ENCODE measurements at places on chromosomes 12 and 14. TPM values are rescaled to one million over a fixed set of nuclear protein-coding genes. Genes with fewer than 3 reads are reported as not detected.

SALL2 gene
- total RNA-seq = 4.4 TPM

CMKLR1 gene
- not detected for total RNA-seq

DNA sequence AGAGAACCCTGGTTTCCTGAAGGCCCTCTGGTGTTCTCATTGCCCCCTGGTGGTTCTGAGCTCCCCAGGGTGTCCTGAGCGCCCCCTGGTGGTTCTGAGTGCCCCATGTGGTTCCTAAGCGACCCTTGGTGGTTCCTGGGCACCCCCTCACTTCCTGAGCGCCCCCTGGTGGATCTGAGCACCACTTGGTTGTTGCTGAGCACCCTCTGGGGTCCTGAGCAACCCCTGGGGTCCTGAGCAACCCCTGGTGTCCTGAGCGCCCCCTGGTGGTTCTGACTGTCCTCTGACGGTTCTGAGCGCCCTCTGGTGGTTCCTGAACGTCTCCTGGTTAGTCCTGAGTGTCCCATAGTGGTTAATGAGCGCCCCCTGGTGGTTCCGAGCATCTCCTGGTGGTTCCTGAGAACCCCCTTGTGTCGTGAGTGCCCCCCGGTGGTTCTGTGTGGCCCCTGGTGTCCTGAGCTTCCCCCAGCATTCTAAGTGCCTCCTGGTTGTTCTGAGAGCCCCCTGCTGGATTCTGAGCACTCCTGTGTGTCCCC lies 568.3 kb downstream of the TMEM121 start:
- no peaks in the 10 kb centered on the region for H3K36me3 ChIP-seq
- peaks cover 5% of the 10 kb centered on the region for H3K27me3 ChIP-seq
- H3K27ac ChIP-seq = no peak overlapping the region
- DNase-seq = peak; percentile 89

DNA sequence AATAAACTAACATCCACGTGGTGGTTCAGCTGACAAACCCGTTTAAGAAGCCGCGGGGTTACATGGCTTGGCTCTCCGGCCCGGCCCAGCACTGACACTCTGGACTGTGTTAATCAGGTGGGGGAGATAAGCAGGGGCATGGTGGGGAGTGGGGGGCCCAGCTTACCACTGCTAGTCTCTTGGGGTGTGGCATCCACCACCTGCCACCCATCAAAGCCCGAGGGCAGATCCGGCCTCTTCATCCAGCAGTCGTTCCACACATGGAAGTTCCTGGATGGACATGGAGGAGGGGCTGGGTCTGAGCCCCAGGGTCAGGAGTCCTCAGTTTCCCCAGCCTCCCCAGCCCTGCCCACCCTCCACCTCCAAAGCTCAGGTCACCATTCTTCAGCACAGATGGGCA lies 4.9 kb downstream of the TGM1 start:
- H3K27ac ChIP-seq = no peak overlapping the region
- H3K4me3 ChIP-seq = no peak overlapping the region
- no peak for DNase-seq
- peaks cover 1% of the 10 kb centered on the region for H3K36me3 ChIP-seq
- no peaks in the 10 kb centered on the region for H3K4me1 ChIP-seq

DNA sequence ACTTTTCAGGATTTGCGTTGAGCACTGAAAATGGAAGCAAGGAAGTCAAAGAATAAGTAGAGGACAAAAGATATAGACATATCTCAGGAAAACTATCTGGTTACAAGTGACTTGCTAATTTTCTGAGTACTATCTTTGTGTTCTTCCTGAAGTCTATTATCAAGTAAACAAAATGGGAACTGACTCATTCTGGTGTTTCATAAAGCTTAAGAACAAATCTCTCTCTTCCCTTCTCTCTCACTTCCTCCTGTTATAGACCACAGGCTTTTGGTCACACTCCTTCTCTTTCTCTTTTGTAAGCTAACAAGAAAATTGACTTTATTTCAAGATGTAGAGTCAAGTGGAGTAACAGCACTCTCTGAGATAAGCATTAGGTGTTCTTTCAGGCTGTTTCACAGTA lies 406.6 kb upstream of the SYT1 start:
- no peaks in the 10 kb centered on the region for H3K4me1 ChIP-seq
- no peak overlapping the region for H3K4me3 ChIP-seq
- no peaks in the 10 kb centered on the region for H3K27me3 ChIP-seq

GRCh38 chr12:57623385-57623784 lies 9.6 kb downstream of the B4GALNT1 start:
- no peaks in the 10 kb centered on the region for H3K36me3 ChIP-seq
- H3K27ac ChIP-seq = no peak overlapping the region
- H3K4me1 ChIP-seq = peaks cover 33% of the 10 kb centered on the region
- no peak overlapping the region for H3K4me3 ChIP-seq
- DNase-seq = no peak

- H3K4me3 ChIP-seq = no peak overlapping the region
- H3K36me3 ChIP-seq = no peaks in the 10 kb centered on the region
- peaks cover 7% of the 10 kb centered on the region for H3K4me1 ChIP-seq
- no peak for DNase-seq
- no peak overlapping the region for H3K27ac ChIP-seq
Measured at GRCh38 chr14:106850913-106851825, 1324.8 kb downstream of the TMEM121 start.

DNA sequence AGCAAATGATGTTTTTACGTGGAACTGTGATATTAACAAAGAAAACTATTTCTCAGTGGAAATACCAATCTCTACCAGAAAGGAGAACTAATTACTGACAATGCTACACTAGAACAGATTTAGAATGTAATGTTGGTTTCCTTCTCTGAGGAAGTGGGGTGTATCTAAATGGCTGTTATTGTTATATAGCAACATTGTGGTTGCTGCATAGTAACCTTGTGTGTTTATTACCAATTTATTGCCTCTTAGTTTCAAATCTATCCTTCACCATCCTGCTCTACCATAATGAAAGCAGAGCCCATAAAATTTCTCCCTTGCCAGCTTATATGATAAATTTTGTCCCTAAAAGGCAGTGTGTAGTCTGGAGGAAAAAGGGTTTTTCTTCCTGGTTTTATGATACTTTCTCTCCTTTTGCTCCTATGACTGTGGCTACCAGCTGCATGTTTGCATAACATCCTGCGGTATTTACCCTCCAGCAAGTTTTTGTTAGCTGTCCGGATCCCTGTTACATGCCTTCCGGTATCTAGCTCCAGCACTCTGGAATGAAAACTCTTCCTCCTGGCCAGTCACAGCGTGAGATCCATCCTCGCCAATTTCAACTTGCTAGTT lies 5.7 kb upstream of the KLRK1 start:
- H3K4me1 ChIP-seq = no peaks in the 10 kb centered on the region
- no peak overlapping the region for H3K4me3 ChIP-seq
- no peak overlapping the region for H3K27ac ChIP-seq
- H3K36me3 ChIP-seq = no peaks in the 10 kb centered on the region

GRCh38 chr14:98819132-98819866 lies 452.7 kb downstream of the BCL11B start:
- no peak overlapping the region for H3K27ac ChIP-seq
- no peak overlapping the region for H3K4me3 ChIP-seq
- no peaks in the 10 kb centered on the region for H3K36me3 ChIP-seq
- H3K27me3 ChIP-seq = no peaks in the 10 kb centered on the region
- no peak for DNase-seq
- no peaks in the 10 kb centered on the region for H3K4me1 ChIP-seq

C2CD5 gene
- total RNA-seq = 32.8 TPM

WDHD1 gene
- total RNA-seq = 62.4 TPM

DNA sequence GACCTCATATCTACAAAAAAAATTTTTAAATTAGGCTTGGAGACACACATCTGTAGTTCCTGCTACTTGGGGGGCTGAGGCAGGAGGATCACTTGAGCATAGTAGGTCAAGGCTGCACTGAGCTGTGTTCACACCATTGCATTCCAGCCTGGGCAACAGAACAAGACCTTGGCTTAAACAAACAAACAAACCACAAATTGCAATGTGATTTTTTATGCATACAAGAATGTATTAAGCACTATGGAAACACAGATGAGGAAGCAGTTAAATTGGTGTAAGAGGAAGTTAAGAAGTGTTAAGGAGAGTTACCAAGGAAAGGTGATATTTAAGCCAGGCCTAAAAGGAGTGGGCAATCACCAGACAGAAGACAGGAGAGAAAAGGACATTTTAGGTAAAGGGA lies 83.6 kb upstream of the HECTD1 start:
- H3K27ac ChIP-seq = no peak overlapping the region
- H3K36me3 ChIP-seq = peaks cover 3% of the 10 kb centered on the region
- H3K4me3 ChIP-seq = no peak overlapping the region
- no peak for DNase-seq
- no peaks in the 10 kb centered on the region for H3K27me3 ChIP-seq

DNA sequence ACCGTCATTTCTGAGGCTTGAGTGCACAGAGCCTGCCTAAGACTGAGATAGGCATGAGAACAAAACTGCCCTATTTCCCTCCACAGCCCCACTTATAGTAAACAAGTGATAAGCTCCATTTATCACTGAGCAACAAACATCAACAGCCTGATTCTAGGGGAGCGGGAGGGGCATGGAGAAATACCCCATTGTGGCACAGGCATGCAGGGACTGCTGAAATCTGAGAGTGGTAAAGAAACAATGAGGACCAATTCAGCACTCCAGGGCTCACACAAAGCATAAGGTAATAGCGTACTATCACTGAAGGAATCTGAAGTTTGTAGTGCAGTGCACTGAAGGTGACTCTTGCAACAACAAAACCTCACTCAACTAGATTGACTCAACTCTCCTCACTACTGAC lies 186.7 kb downstream of the ANO2 start:
- DNase-seq = no peak
- no peaks in the 10 kb centered on the region for H3K36me3 ChIP-seq
- H3K4me3 ChIP-seq = no peak overlapping the region
- H3K27ac ChIP-seq = no peak overlapping the region
- H3K27me3 ChIP-seq = peaks cover 20% of the 10 kb centered on the region

DNA sequence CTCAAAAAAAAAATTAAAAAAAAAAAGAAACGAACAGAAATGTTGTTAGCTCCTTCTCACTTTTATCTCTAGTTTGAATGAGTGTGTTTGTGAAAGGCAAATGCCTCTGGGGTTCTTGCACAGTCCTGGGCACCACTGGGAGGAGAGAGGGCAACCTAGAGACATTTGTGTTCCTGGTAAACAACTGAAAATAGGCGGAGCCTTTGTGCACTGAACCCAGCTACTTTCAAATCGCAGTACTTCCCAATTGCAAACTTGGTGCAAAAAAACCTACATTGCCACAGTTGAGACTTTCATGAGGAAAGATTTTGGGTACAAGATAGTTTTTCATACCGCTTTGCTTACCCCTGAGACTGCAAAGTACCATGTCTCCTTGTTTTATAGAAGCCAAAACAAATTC lies 430.0 kb downstream of the ZFP36L1 start:
- no peak overlapping the region for H3K27ac ChIP-seq
- H3K27me3 ChIP-seq = no peaks in the 10 kb centered on the region
- H3K36me3 ChIP-seq = no peaks in the 10 kb centered on the region
- no peak overlapping the region for H3K4me3 ChIP-seq
- no peak for DNase-seq
- peaks cover 23% of the 10 kb centered on the region for H3K4me1 ChIP-seq

GRCh38 chr14:28245216-28245615 lies 521.4 kb upstream of the FOXG1 start:
- no peak overlapping the region for H3K27ac ChIP-seq
- no peaks in the 10 kb centered on the region for H3K27me3 ChIP-seq
- DNase-seq = no peak
- H3K4me1 ChIP-seq = no peaks in the 10 kb centered on the region

DNA sequence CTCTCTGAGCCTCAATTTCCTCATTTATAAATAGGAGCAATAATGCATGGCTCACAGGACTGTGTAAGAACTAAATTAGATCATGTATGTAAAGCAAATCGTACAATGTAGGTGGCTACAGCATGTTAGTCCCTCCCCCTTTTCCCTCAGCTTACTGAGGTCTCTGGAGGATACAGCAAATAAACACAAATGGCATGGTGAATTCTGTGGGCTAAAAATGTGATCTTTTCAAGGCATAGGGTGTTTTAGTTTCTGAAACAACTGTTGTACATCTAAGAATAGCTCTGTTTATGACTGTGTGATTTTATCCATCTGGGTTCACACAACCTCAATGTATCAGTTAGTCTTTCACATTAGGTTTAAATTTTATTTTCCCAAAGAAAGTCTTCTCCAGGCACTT lies 121.2 kb upstream of the PLEKHG7 start:
- no peak overlapping the region for H3K4me3 ChIP-seq
- no peak for DNase-seq
- no peaks in the 10 kb centered on the region for H3K27me3 ChIP-seq

LRRC74A gene
- total RNA-seq = not detected

CLEC9A gene
- total RNA-seq = not detected

DNA sequence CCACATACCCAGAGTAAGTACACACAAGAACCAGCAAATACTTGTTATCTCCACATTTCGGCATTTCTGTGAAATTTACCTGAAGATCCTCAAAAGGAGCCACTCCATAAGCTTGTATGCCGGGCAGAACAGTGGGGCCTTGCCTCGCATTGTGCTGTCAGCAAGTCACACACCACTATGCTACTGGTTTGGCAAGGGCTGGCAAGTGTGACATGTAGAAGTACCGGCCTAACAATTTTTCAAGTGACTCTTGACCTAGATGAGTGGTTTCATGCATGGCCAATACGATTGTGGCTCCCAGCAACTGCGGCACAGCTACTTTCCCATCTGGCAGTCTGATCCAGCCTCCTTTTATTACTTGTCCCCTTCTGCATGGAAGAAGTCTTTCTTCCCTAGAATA lies 69.8 kb downstream of the GAS2L3 start:
- H3K36me3 ChIP-seq = no peaks in the 10 kb centered on the region
- no peak overlapping the region for H3K4me3 ChIP-seq
- no peak overlapping the region for H3K27ac ChIP-seq
- peaks cover 3% of the 10 kb centered on the region for H3K27me3 ChIP-seq
- H3K4me1 ChIP-seq = no peaks in the 10 kb centered on the region

- no peak for DNase-seq
- no peak overlapping the region for H3K27ac ChIP-seq
- no peak overlapping the region for H3K4me3 ChIP-seq
Measured at GRCh38 chr12:101127521-101128219, 82.4 kb downstream of the SLC5A8 start.

DNA sequence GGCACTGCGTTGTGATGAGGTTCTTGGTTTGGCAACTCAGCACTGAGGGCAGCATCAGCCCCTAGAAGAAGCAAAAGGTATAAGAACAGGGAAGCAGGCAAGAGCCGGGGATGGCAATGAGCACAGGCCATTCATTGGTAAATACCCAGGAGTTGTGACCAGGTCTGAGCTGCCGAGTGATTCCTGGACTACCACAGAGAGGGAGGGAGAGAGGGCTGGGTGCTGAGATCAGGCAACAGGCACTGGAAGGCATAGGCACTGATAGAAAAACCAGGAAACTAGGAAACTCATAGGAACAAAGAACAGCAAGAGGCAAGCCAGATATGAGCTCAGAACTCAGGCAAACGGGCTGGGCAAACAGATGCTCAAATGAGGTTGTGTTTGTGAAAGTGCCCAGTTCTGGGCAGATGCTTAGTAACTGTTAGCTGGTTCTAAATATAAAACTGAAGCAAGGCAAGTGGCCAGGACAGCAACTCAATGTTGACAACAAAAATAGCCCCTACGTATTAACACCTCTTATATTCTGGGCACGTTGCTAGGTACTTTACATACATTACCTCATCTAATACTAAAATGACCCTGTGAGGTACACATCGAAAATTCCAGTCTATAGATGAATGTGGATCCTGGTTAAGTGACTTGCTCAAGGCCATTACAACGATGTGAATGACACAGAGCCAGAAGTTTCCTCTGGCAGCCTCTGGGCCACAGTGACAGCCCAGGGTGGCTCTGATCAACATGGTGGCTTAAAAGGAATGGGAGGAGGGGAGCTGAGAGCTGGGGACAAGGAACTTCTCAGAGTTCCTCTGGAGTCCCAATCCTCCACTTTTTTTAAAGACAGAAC lies 121.1 kb downstream of the PRMT8 start:
- H3K27ac ChIP-seq = no peak overlapping the region
- no peaks in the 10 kb centered on the region for H3K4me1 ChIP-seq
- peaks cover 65% of the 10 kb centered on the region for H3K36me3 ChIP-seq
- no peak for DNase-seq

MUCL1 gene
- total RNA-seq = not detected

Data from activated CD4-positive, alpha-beta memory T cell treated with anti-CD3 and anti-CD28 coated beads for 36 hours (primary cell).